Stimulated activated CD8-positive, alpha-beta memory T cell treated with anti-CD3 and anti-CD28 coated beads, Interleukin-7, amount 100 ng/mL, for 1 hour (primary cell): ENCODE measurements at places on chromosomes 7 and 10.

GRCh38 chr7:115009139-115009538 is 87.2 kb downstream of the MDFIC start:
- no peak for DNase-seq

DNA sequence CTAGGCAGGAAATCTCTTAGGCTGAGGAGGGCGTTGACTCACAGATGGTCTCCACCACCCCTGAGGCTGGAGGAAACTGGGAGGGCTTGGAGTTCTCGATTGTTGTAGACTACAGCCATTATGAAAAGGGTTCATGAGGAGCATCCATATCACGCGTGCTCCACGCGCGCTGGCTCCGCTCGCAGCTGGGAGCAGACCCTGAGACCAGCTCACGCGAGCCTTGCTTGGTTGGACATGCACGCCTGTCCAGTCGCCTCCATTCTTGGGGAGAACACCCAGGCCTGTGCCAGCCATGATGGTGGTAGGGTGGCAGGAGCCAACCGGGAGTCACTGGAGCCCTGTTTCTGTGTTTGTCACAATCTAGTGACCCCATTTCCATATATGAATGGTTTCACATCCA is 139.1 kb downstream of the TCERG1L start:
- no peak for DNase-seq

GRCh38 chr7:17848516-17848915 is 91.8 kb downstream of the SNX13 start:
- no peak for DNase-seq

GRCh38 chr10:8156918-8157317 is 102.4 kb downstream of the GATA3 start:
- no peak for DNase-seq

DNA sequence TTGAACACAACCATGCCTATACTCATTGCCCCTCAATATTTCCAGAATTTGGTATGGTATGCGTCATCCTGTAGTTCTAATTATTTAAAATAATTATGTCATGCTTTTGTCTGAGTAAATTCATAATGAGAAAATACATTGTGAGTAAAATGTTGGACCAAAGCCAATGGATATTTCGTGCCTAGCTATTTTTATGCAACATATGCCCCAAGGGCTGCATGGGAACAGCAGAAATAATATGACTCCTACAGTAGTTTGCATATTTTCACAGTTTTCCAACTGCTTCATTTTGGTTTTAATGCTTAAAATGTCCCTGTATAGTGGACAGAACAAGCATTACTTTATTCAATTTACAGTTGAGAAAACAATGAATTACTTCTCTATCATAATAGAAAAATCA is 1115.6 kb upstream of the GHITM start:
- DNase-seq: no peak

- no peak for DNase-seq
Observed at GRCh38 chr7:95209276-95209675, 115.1 kb downstream of the PON1 start.

DNA sequence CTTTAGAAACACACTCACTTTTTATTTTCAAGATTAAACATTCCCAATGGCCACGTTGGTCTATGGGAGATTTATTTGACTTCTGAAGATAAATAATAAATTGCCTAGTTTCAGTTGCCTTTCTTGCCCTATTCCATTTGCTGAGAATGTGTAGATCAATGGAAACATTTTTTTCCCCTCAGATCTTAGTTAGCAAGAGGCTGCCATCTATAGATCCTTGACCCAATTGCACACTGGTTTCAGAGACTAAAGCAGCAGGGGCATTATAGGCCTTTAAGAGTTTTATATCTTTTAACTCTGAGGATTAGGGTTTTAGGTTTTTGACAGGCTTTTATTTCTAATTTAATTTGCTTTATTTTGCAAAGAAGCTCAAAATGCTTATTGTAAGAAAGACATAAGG is 163.2 kb upstream of the GPR26 start:
- no peak for DNase-seq

DNA sequence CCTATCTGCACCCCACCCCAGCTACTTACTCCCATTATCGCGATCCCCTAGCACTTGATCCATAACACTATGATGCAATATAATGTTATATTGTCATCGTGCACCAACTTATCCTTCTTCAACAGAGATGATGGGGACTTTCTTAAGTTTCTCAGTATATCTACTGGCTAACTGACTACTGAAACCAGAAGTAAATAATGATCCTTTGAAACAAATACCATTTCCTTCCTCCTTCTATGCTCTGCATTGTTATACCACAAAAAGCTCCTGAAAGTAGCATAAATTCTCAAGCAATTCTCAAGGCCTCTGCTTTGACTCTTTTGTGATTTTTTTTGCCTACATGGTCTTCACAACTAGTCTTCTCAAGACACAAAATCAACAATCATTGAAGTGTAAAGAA is 68.9 kb downstream of the HTR7 start:
- no peak for DNase-seq

- no peak for DNase-seq
Observed at GRCh38 chr10:69962746-69963135, 89.9 kb upstream of the MACROH2A2 start.

DNA sequence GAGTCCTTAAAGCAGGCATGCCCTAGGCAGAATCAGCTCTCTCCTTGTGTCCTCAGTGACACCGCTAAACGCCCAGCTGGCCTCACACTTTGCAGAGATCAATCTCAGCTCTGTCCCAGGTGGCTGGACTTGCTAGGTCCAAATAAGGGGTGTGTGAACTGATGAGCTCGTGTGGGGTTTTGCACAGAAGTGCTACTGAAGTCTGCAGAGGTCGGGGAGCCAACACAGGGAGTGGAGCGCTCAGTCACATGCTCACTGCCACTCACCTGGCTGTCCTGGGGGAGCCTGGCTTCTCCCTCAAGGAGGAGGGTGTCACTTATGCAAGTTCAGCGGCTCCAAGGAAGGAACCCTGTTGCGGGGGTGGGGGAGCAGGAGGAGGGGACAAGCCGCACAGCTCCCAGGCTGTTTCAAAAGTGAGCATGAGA is 2.0 kb downstream of the ELN start:
- DNase-seq: no peak

DNA sequence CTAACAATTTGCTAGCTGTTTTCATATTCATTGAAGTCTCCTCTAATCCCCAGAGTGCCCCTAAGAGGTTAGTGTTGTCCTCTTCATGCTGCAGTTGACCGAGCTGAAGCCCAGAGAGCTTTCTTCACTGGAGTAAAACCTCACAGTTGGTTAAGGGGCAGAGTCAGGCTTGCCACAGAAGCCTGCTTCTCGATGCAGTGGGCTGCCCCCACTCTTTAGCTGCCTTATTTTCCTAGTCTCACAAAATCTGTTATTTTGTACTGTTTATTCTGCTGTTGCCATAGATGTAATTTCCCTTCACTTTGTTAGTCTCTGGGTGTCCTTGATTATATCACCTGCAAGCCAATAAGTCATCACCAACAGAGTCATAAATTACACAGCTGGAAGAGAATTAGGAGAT is 56.3 kb upstream of the ZPBP start:
- no peak for DNase-seq

- DNase-seq: no peak
Observed at GRCh38 chr7:47601119-47601880, 19.4 kb upstream of the TNS3 start.

GRCh38 chr7:50359258-50359994 is 54.9 kb downstream of the IKZF1 start:
- DNase-seq: no peak

DNA sequence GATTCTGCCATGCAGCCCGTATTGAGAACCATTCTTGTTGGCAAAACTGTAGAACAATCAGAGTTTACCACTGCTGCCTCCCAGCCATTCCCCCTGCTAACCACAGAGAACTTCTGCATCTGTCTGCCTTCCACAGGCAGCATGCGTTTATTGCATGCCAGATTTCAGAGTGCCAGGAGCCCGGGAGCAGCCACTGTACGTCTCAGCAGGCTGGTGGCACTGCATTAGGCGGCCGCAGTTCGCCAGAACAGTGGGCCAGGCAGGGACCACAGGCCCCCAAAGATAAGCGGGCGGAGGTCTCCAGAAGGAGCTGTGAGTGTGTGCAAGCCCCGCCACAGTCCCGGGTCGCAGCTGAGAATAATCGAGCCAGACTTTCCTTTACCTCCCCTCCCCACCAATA is 31.8 kb downstream of the ZNF467 start:
- no peak for DNase-seq

GRCh38 chr7:101164071-101164840 is 1.1 kb downstream of the VGF start:
- no peak for DNase-seq

DNA sequence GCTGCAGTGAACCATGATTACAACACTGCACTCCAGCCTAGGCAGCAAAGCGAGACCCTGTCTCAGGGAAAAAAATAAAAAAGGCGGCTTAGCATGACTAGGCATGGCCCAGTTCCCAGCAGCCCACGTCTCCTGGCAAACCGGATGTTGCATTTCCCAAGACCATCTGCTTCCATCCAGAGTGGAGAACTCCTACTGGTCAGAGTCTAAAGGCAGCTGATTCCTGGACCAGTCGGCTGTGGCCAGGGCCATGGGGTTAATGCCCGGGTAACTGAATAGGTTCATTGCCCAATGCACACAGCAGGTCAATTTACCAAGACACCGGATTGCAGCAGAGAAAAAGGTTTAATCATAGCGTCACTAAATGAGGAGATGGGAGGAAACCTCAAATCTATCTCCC is 133.1 kb downstream of the MYL10 start:
- no peak for DNase-seq

GRCh38 chr10:78515038-78515872 is 481.6 kb downstream of the RPS24 start:
- DNase-seq: no peak

GRCh38 chr7:35726654-35727053 is 31.7 kb upstream of the HERPUD2 start:
- no peak for DNase-seq

GRCh38 chr10:129658376-129659072 is 191.5 kb downstream of the MGMT start:
- no peak for DNase-seq

- no peak for DNase-seq
Observed at GRCh38 chr7:94556028-94556427, 46.4 kb downstream of the CASD1 start.

DNA sequence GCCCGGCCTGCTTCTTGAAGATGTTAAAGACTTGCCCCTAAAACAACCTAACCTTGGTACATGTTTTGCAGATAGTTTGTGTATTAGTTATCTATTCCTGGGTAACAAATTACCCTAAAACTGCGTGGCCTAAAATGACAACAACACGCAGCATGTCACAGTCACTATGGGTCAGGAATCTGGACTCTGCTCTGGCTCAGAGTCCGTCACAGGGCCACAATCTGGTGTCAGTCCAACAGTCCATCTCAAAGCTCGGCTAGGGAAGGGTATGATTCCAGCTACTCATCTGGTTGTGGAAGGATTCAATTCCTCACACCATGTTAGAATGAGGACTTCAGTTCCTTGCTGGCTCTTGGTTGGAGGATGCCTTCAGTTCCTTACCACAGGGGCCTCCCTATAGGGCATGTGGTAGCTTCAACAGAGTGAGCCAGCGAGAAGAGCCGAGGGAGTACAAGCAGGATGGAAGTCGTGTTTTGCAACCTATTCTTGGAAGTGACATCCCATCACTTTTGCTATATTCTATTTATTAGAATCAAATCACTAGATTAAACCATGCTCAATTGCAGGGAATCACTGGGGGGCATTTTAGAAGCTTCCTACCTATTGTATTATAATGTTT is 71.3 kb downstream of the ANLN start:
- DNase-seq: no peak

DNA sequence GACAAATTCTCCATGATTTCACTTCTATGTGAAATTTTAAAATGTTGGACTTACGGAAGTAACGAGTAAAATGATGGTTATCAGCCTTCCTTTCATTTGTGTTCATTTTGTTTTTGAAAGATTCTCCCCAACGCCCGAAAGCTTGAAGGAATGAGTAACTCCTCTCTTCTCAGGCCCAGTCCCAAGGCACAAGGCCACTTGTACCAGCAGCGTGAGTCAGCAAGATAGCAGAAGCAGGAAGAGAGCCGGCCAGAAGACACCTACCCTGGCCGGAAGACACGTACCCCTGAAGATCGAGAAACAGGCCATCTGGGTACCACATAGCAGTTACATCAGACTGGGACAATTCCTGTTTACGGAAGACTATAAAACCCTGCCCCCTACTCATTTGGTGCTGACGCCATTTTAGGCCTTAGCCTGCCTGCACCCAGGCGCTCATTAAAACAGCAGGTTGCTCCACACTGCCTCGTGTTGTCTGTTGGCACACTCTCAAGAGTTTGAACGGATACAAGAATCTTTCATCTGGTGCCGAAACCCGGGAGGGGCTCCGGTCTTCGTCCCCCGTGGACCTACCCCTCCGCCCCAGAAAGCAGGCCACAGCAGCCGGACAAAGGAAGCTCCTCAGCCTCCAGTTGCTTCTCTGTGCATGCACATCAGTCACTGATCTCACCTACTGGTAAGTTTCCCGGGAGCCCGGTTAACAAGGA is 60.4 kb downstream of the LRRC17 start:
- DNase-seq: no peak

DNA sequence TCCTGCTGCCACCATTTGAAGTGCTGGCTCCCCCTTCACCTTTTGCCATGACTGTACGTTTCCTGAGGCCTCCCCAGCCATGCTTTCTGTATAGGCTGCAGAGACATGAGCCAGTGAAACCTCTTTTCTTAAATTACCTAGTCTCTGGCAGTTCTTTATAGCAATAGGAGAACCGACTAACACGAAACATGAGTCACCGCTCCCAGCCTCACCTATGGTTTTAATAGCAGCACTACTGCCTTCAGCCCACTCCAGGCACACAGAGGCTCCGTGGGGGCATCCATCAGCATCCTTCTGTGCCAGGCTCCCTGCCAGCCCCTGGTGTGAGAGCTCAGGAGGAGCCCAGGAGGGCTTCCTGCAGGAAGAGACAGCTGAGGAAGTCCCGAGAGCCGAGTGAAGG is 5.5 kb upstream of the ZNF316 start:
- DNase-seq: no peak

- no peak for DNase-seq
Observed at GRCh38 chr7:148255333-148255732, 335.2 kb upstream of the C7orf33 start.

- DNase-seq: no peak
Observed at GRCh38 chr7:106595922-106596321, 65.0 kb downstream of the CCDC71L start.

GRCh38 chr10:85967594-85967993 is 399.0 kb downstream of the GRID1 start:
- DNase-seq: no peak
